Left forelimb (tissue), 1 donor: ENCODE measurements at places on chromosomes 2 and 18.
A peak's percentile ranks its signal among the peaks of the same experiment; 100 is the strongest.

- DNase-seq, result no peak
These were observed 9.1 kb downstream of the TWIST2 start for GRCh38 chr2:238856713-238857567.

DNA sequence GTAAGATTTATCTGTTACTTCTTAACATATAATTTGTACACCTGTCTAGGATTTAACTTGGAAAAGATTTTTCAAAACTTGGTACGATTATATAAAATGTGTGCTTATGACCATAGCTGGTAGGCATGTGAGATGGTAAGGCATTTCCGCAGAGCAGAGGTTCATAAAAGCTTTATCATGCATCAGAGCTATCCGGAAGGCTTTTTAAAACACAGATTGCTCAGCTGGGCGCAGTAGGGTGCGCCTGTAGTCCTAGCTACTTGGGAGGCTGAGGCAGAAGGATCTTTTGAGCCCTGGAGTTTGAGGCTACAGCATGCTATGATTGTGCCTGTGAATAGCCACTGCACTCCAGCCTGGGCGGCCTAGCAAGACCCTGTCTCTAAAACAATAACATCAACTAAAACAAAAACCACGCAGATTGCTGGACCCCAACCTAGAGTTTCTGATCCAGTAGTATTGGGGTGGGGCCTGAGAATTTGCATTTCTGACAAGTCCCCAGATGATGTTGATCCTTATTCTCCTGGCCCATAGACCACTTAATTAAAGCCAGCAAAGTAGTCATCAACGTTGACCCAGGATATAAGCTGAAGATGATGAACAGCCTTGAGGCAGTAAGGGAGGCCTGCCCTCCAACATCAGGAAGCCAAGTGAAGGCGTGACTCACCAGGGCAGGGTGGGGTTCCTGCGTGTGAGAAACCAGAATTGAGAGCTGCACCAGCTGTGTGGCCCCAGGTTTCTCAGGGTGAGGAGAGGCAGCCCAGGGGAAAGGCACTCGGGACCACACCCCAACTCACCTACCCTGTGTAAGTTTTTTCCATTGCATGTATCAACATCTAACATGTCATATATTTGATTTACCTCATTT is 21.6 kb upstream of the SLC20A1 start:
- peak; percentile 53 for DNase-seq

- no peak for DNase-seq
These were observed 86.5 kb downstream of the LIPG start for GRCh38 chr18:49648326-49648725.

- DNase-seq, result no peak
These were observed 174.5 kb upstream of the ZEB2 start for GRCh38 chr2:144694456-144694855.

- no peak for DNase-seq
These were observed 36.9 kb upstream of the BMPR2 start for GRCh38 chr2:202339071-202339870.

- DNase-seq, result no peak
These were observed 6.3 kb upstream of the RAB1A start for GRCh38 chr2:65136253-65136652.

DNA sequence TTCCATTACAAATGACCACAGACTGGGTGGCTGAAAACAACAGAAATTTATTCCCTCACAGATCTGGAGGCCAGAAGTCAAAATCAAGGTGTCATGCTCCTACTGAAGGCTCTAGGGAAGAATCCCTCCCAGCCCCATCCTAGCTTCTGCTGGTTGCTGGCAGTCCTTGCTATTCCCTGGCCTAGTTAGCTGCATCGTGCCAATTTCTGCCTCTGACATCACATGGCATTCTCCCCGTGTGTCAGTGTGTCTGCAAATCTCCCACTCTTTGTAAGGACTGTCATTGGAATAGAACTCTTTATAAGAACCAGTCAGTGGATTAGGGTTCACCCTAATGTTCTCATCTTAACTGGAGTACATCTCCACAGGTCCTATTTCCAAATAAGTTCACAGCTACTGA is 30.5 kb upstream of the NCKAP5 start:
- DNase-seq, result no peak

GRCh38 chr2:219689676-219690628 is 62.5 kb downstream of the SLC4A3 start:
- no peak for DNase-seq

DNA sequence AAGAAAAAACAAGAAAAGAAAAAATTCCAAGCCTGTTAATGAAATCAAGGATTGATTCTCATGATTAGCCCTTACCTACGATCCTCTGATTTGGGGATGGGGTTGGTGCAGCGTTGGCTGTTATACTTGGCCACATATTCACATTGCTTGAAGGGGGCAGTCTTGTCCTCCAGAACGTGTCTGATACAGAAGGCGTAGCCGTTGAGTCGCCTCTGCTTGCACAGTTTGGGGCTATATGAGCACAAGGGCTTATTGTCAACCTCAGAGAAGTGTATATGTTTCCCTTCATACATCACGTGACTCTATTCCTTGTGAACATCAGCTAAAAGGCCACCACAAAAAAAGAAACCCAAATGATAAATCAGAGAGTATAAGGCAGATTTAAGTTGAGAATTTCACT is 23.2 kb downstream of the INO80D start:
- DNase-seq, result no peak

DNA sequence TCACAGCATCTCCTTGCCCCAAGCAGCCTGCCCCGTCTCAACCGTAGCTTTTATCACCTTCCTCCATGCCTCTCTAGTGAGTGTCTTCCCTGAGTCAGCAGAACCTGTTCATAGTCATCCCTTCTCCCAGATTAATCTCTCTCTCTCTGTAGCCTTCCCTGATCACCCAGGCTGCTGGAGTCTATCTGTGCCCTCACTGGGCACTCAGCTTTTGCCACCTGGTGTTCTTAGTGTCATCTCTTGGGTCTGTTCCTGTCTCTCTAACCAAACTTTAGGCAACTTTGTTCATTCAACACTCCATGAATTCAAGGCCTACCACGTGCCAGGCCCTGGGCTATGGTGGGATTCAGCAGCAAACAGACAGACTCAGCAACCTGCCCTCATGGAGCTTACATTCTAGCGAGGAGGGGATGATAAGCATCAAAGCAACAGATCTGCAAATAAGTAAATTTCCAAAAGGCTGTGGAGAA is 159.1 kb downstream of the SMAD7 start:
- no peak for DNase-seq

DNA sequence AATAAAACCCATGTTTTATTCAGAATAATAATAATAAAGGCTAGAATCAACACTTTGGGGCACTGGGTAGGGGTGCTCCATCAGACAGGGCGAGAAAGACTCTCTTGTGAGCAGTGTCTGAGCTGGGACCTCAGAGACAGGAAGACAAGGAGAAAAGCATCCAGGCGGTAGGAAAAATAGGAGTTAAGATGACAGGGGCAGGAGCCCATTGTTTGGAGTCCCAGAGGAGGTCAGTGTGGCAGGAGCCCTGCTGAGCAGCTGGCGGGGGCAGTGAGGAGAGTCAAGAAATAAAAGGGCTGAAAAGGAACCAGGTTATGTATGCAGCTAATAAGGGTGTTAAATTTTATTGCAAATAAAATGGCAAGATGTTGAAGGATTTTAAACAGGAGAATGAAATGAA is 457.4 kb downstream of the FBXO15 start:
- no peak for DNase-seq

DNA sequence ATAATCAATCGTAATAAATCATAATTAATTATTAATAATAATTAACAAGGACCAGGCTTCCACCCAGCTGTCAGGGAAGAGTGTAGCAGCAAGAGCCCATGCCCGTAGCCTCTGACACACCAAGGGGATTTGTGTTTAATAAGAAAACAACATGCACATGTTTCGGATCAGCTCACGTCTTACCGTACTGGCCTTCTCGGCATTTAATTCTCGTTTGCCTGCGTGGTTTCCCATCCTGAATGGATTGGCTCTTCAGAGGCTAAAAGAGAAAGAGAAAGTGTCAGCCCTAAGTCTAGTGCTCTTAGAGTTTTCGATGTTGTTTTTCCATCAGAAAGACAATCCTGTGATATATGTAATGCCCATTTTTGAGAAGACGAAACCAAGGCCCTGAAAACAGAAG is 27.6 kb downstream of the MBP start:
- DNase-seq, result no peak

- no peak for DNase-seq
These were observed 151.0 kb upstream of the PID1 start for GRCh38 chr2:229422063-229422462.

GRCh38 chr2:188787021-188787657 is 187.0 kb upstream of the COL3A1 start:
- no peak for DNase-seq

- DNase-seq, result no peak
These were observed 260.0 kb upstream of the SIX2 start for GRCh38 chr2:45269149-45269793.

DNA sequence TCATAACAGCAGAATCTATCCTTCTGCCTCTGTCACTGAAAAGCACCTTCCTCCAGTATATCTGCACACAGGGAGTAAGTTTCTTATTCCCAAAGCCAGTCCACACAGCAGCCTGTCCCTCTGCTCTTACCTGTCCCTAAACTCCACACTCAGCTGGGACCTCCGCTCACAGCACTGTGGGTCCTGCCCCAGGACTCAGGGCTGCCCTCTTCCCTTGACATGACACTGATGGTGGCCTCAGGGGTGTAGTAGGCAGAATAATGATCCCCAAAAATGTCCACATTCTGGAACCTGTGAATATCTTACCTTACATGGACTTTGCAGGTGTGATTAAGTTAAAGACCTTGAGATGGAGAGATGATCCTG is 39.7 kb upstream of the EML4 start:
- DNase-seq, result no peak

GRCh38 chr2:27296481-27296880 is 11.8 kb downstream of the UCN start:
- DNase-seq, result no peak

DNA sequence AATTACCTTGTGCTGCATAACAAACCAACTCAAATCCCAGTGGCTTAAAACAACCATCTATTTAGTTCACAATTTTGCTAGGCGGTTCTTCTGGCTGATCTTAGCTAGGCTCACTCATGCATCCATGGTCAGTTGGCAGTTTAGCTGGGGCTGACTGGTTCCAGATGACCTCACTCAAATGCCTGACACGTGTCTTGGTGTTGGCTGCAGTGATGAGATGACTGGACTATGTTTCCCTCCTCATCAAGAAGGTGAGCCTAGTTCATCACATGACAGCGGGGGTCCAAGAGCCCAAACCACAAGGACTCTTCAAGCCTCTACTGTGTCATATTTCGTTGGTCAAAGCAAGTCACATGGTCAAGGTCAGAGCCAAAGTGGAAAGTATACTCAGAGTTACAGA is 42.7 kb upstream of the ACTR3 start:
- DNase-seq, result no peak

- DNase-seq, result no peak
These were observed 35.5 kb upstream of the KIDINS220 start for GRCh38 chr2:8872821-8873432.

- DNase-seq, result no peak
These were observed 151.8 kb downstream of the RDH14 start for GRCh38 chr2:18408638-18409037.

DNA sequence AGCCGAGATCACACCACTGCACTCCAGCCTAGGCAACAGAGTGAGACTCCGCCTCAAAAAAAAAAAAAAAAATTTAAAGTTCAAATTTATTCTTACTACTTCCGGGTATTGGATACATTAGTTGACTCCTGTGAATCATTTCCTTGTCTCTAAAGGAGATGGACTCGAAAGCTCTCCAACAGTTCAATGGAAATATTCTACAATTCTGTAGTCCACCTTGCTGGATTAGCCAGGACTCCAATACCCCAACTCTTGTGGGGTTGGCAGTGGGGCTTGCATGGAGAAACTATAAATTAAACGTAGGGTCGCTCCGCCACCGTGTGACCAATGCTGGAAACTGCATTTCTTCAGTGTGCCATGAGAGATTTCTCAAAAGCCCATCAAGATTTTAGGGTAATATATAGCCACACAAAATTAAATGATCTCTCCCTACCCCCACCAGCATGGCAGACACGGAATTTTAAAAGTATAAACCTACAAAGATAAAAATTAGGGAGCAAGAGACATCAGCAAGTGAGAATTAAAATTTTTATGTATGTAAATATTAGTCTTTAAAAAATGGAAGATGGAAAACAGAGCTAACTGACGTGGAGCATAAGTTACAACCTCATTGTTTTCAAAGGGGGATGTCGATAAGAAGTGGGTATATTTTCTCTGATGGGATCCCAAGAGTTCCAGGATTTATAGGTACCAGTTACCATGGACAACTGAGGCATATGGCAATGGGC is 27.8 kb upstream of the GAREM2 start:
- DNase-seq, result no peak

- no peak for DNase-seq
These were observed 286.4 kb downstream of the CDH19 start for GRCh38 chr18:66317243-66318090.

DNA sequence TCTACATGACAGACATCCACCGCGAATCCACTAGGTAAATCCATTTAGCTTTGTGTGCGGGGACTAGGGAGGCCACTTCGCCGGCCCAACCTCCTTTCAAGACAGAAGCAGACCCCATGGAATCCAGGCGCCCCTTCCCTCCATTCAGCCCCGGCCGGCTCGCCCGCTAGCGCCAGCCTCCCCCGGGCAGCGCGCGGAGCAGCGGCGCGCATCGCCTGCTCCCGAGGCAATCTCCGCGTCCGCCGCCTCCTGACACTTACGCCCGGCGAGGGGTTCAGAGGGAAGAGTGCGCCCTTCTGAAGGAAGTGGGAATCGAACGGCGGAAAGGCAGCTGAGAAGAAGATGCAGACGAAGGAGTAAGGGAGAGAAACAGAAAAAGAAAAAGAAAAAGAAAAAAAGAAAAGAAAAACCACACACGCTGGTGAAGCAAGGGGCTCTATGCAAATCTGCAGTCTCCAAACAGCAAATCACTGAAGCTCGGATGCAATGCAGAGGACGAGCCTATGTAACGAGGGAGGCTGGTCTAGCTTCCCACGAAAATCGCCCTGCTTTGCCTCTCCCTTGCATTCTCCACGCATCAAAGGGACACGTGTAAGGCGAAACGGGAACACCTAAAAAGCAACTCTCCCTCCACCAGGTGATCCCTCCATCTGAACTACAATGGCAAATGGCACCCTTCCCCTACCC is 684.4 kb downstream of the NRXN1 start:
- DNase-seq, result peak; percentile 72

DNA sequence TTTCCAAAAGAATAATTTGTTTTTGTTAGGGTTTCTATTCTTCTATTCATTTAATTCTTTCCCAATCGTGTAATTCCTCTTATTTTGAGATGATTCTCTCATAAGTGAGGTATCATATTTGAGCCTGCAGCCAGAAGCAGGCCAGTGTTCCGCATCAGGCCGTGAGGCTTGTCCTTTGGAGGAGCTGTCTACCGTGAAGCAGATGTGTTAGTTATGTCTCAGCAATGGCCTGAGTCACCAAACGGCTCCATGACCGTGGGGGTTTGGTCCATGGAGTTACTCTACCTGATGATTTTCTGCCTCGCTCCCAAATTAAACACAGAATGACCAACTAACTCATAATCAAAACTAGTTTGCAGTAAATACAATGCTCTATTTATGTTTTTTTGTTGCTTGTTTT is 64.2 kb upstream of the TMEM87B start:
- DNase-seq, result no peak

DNA sequence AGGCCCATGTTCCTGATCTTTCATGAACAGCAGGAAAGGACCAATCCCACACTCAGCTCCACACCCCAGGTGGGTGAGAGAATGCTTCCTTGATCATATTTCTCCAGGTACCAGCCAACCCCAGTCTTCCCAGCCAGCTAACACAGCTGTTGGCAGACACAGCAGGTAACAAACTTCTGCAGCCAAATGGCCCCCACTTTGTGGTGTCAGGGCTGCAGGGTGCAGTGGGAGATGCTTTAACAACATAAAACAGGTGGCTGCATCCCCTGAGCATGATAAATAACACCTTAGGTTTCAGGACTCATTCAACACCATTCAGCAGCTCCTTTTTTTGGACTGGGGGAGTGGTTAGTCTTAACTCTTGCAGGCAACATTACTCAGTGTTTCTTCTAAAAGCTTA is 76.7 kb upstream of the ACAA2 start:
- DNase-seq, result no peak
